Fibroblast of skin of right biceps (primary cell): ENCODE measurements at places on chromosomes 12 and 14.

DNA sequence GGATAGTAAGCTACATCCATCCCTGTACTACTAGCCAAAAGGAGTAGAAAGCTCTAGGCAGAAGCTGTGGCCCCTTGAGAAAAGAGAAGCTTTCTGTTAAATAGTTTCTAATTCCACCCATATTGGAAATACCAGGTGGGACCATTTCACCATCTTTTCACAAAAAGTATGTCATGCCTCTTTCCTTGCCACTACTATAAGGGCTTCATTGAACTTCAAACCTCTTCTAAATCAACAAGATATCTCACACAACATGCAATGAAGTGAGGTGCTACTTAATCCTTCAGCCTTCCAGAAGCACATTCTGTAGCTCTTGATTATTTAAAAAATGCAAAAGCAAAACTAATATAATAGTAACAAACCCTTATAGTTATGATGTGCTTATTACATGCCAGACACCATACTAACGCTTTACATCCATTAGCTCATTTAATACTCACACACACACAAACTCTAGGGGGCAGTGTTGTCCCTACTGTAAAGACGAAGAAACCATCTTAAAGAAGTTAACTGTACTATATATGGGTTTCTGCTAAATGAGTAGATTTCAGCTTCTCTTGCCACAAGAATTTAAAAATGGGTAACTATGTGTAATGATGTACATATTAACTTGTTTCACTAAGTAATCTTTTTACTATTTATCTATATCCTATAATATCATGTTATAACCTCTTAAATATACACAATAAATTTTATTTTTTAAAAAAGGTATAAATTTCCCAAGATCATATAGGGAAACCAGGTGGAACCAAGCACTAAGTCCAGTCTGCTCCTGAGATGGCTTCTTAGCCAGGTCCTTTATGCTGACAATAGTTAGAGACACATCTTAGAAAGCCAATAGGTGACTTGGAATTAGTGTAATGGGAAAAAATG, 124.4 kb downstream of the RPS29 start:
- DNase-seq, result peak; percentile 72

GRCh38 chr12:10406725-10407124, 2.8 kb downstream of the KLRC4 start:
- no peak for DNase-seq

DNA sequence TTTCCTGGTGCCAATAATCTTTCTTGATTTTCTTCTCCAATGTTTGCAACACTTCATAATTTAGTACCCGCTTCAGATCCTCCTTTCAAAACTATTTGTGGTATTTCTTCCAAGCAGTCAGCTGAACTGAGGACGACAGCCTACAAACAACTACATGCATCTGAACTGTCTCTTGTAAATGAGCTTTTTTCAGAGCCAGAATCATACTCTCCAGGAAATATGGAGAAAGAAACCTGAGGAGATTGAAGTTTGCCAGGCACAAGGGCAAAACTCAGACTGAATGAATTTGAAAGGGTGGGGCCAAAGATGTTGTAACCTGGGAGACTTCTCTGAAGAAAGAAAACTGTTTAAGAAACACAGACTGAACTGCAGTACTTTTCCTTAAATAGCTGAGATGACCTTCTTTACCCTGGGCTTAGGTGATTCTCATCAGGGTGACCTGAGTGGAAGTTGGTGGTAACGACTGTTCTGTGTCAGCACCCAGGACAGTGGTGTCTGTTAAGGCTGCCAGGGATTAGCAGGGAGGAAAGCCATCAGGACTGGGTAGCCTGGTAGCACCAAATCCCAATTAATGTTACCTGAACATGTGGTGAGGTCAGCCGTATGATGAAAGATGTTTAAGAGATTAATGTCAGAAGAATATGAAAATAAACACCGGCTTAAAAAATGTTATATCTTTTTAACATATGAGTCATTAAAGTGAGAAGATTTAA, 95.0 kb downstream of the TGFB3 start:
- peak; percentile 59 for DNase-seq

GRCh38 chr14:70061108-70061507, 127.6 kb downstream of the SLC8A3 start:
- no peak for DNase-seq

DNA sequence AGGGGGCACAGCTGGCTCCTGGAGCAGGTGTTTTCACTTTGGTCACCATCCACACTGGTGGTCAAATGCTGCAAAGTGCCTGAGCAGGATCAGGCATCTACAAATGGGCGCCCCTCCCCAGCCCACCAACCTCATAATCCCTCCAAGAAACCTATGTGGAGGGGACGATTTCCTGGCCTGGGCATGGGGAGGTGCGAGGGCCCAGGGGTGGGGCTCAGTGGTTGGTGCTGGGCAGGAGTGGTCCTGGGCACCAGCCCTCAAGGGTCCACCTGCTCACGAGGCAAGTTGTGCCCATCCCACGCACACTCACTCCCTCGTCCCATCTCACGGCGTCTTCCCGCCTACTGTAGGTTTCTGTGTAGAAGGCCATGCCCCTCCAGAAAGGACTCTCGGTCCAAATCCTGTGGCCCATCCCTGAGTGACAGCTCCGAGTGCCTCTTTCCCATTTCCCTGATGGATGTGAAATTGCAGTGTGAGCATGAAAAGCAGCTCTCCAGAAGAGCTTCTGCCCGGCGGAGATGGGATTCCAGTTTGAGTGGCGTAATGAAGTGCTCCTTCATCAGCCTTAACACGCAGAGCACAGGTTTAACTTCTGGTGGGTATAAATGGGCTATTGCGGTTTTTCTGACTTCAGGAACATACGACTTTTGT, 36.9 kb downstream of the SLC15A4 start:
- no peak for DNase-seq

DNA sequence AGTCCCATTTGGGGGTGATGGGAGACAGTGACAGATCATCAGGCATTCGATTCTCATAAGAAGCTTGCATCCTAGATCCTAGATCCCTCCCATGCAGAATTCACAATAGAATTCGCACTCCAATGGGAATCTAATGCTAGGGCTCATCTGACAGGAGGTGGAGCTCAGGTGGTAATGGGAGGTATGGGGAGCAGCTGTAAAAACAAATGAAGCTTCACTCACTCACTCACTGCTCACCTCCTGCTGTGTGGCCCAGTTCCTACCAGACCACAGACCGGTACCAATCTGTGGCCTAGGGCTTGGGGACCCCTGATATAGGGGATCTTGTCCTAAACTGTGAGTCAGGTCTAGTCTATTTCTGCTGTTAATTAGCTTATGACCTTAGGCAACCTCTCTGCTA, 40.1 kb upstream of the EPS8 start:
- DNase-seq, result no peak

DNA sequence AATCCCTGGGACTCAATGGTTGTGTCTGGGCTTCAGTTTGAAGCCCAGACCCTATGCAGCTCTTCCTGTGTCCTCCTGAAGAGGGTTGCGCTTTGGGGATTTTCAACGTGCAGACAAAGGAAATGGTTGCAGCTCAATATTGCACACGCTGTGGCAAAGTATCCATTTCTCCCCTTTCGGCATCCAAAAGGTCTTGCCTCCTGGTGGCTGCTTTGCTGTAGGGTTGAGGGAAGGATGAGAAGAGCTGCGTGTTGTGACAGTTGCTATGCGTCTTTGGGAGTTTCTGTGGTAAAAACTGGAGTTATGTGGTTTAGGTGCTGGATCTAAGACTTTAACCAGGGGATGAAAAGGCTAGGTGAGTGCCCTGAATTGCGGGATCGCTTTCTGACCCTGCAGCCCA, 71.0 kb downstream of the ZNF664 start:
- no peak for DNase-seq

GRCh38 chr14:91919814-91920213, 27.7 kb downstream of the FBLN5 start:
- peak; percentile 47 for DNase-seq

DNA sequence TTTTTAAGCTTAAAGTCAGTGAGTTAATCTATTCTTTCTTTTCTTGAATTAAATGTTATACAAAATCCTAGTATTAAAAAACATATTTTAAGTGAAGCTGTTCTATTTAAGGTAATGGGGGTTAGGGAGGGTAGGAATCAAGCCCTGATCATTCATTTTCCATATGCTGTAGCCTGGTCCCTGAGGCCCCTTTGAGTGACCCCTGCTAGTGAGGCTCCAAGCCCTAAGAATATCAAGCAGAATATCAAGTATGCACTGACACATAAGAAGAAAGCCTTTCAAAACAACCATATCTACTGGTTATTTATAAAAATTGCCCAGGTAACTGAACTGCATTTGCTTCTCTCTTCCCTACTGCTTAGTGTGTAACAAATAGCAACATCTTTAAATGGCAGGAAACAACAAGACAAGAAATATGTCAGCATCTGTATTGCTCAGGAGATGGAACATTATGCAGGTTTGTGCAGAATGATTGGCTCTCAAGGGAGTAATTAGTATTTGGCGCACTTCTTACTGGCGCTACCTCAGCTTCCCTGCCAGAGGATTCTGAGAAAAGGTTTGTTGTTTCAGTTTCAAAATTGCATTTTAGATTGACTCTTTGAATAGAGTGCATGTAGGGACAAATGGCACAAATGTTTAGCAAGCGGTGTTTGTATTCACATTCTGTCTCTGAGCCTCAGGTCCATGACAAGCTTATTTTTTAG, 223.0 kb downstream of the DUSP6 start:
- DNase-seq, result no peak

DNA sequence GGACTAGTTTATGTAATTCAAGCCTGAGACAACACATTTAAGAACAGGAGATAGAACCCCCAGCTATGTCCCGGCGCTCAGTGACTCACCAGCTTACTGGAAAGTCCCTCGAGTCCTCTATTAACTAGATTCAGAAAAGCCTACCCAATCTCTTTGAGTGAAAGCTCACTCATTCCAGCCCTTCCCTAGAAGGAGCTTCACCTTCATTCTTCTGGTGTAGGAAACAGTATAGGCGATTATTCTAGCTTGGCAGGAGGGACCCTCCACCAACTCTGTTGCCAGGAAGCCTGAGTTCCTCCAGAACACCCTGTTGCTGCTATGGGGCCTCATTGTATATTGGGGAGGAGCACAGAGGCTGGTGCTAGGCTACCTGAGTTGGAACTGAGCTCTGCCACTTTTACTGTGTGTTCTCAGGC, 57.2 kb upstream of the AEBP2 start:
- DNase-seq, result peak; percentile 87

DNA sequence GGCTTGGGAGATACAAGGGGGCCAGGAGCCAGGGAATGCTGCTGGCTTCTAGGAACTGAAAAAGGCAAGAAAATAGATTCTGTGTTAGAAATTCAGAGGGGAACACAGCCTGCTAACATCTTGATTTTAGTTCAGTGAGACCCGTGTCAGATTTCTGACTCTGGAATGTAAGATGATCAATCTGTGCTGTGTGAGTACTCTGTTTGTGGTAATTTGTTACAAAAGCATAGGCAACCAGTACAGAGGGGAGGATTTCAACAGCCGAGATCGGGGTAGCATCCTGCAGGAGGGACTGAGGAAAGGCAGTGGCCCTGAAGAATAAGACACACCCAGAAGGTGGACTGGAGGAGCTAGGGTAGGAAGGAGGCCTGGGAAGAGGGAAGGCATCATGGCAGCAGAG, 410.0 kb upstream of the CCDC196 start:
- DNase-seq, result peak; percentile 31

DNA sequence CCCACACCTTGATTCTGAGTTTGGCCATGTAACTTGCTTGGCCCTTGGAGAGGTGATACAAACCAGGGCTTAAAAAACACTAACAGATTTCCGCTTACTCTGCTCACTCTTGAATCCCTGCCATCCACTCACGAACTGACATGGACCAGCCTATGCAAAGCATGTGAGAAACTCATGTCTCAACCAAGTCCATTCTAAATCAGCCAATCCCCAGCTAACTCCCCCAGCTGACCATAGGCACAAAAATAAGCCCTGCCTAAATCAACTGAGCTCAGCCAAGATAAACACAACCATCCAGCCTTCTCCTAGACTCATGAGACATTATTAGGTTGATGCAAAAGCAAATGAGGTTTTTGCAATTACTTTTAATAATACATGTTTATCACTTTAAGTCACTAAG, 353.9 kb upstream of the TBX3 start:
- DNase-seq, result no peak

DNA sequence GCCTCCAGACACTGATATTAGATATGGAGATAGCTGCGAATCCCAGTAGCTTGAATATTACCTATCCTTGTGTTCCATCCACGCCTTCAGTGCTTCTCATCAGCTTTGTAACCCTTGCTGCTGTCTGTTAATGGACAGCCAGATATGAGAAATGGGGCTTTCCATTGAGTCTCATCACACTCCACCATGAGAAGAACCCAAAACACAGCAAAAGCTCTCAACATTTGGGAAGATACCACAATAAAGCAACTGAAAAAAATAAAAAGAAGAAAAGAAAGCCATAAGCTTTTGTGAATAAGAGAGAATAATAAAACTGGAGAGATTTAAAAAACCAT, 225.4 kb downstream of the GALC start:
- DNase-seq, result no peak

GRCh38 chr14:72621387-72622065, 272.4 kb downstream of the DPF3 start:
- DNase-seq, result no peak

GRCh38 chr12:31234053-31234840, 91.7 kb downstream of the SINHCAF start:
- no peak for DNase-seq

DNA sequence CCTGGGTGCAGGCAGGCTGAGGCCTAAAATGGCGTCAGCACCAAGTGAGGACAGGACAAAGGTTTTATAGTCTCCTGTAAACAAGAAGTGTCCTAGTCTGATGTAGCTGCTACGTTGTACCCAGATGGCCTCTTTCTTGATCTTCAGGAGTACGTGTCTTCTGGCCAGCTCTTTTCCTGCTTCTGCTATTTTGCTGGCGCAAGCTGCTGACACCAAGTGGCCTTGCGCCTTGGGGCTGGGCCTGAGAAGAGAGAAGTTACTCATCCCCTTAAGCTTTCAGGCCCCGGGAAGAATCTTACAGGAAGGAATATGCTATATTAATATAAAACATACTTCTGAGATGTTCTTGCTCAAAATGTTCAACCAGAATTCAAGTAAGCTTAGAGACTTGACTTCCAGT, 605.2 kb downstream of the GALC start:
- DNase-seq, result no peak

DNA sequence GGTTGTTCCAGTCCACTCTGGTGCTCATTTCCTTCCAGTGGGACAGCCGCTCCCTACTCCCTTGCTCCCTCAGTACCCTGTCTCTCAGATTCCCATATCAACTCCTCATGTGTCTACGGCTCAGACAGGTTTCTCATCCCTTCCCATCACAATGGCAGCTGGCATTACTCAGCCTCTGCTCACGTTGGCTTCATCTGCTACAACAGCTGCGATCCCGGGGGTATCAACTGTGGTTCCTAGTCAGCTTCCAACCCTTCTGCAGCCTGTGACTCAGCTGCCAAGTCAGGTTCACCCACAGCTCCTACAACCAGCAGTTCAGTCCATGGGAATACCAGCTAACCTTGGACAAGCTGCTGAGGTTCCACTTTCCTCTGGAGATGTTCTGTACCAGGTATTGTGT, 69.9 kb downstream of the RAD52 start:
- peak; percentile 37 for DNase-seq
